ENCODE measurements at places on chromosomes 5 and 9. TPM values are rescaled to one million over a fixed set of nuclear protein-coding genes. Genes with fewer than 3 reads are reported as not detected.

DMRT3 gene
- not detected for polyA plus RNA-seq

DNA sequence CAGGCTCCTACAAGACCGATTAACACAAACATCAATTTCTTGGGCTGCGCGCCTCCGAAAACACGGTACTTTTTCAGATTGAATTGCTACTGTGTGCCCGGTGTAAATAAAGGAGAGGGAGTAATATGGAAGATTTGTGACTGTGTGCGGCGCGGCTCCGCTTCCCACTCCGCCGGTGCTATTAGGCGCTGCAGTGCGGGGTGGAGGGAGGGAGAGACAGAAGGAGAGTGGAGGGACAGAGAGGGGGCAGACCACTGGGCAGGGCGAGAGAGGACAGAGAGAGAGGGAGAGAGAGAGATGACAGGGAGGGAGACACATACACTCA, 24.7 kb upstream of the RNU6ATAC start:
- no peak for DNase-seq

SLC6A19 gene
- polyA plus RNA-seq, result 0.03 TPM

NMUR2 gene
- polyA plus RNA-seq, result 0.11 TPM

TNPO1 gene
- polyA plus RNA-seq, result 38.5 TPM

TLN1 gene
- polyA plus RNA-seq, result 28.1 TPM

- DNase-seq, result no peak
These were observed 111.5 kb upstream of the CCDC152 start for GRCh38 chr5:42645138-42645537.

- no peak for DNase-seq
These were observed 38.3 kb upstream of the FBXW11 start for GRCh38 chr5:172044631-172045314.

- DNase-seq, result no peak
These were observed 77.4 kb downstream of the WWC1 start for GRCh38 chr5:168368854-168369253.

PTGER4 gene
- polyA plus RNA-seq, result 1.2 TPM

- no peak for DNase-seq
These were observed 145.4 kb downstream of the MTX3 start for GRCh38 chr5:79845448-79846197.

GRCh38 chr9:19186232-19186631, 44.3 kb upstream of the DENND4C start:
- DNase-seq, result no peak

HK3 gene
- polyA plus RNA-seq, result not detected

DNA sequence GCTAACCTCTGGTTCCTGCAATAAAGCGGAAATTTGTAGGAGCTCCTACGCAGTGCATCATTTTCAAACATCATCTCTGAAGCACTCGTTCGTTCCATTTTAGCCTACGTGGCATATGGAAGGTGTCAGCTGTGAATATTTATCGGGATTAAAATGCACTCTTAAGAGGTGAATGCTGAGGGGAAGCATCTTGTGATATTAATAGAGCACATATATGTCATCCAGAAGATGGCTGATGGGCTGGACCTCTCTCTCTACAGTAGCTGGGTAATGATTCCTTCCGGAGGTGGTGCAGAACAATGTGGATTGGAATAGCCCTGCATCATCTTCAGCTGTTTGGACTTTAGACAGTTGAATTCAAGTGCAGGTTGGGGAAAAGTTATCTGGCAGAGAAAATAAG, 478.7 kb downstream of the DMAC1 start:
- no peak for DNase-seq

DNA sequence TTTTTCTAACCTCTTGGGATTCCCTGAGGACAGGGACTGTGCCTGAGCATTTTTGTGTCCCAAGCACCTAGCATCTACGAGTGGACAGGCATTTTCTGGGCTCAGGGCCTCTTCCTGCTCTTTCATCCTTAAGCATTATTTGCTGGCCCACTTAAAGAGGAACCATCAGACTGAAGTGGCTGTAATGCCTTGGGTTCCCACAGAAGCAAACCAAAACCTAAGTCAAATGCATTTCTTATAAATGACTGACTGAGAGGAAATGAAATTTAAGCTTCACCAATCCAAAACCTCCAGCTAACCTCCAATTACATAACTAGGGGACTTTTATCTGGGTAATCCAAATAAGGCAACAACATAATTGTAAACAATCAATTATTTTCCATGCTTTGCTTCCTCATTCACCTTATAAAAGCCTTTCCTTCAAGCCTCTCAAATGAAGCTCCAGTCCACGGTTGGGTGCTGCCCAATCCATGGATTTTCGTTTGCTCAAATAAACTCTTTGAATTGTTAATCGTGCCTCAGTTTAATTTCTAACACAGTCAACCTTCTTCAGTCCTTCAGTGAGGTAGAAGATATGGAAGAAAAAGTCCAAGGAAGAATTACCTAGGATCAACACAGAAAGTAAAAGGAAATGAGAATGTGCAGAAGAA, 25.3 kb upstream of the SLC31A2 start:
- no peak for DNase-seq

GRCh38 chr5:73706963-73707362, 81.0 kb downstream of the ARHGEF28 start:
- DNase-seq, result no peak

GRCh38 chr5:149745943-149746324, 15.8 kb downstream of the PPARGC1B start:
- DNase-seq, result no peak

DNA sequence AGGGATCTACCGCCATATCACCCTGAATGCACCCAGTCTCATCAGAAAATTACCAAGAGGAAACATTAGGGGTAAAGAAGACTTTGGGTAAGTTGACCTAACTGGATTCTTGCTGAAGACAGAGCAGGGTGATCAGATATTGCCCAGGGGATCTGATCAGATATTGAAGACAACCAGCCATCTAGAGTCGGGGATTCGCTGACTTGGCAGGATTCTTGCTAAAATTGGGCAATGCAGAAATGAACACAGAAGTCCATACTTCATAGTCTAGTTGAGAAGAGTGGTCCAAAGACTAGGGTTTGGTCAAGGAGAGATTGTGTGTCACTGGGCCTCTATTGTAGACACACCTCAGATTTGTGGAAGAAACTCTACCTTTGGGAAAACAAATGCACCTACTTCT, 107.2 kb downstream of the SV2C start:
- no peak for DNase-seq

DNA sequence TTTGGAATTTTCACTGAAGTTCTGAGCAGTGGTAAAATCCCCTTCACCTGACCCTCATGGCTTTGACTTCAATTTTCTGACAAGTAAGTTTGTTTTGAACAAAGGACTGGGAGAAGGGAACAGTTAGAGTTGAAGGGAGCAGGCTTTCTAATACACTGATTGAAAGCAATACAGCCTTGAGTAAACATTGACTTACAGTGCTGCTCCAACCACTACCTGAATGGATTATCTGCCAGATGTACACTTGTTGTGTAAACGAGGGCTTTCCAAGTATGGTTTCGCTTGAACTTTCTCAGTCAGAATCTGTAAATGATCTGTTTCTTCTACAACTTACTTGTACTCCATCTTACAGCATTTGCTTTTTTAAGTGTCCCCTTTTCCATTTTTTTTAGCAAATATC, 1414.9 kb upstream of the NUDT12 start:
- DNase-seq, result no peak

- no peak for DNase-seq
These were observed 21.3 kb downstream of the FGF1 start for GRCh38 chr5:142664636-142665035.

GRCh38 chr9:2159521-2160454, 144.6 kb downstream of the SMARCA2 start:
- no peak for DNase-seq

- no peak for DNase-seq
These were observed 1752.9 kb downstream of the MAT2B start for GRCh38 chr5:165258197-165258771.

DNA sequence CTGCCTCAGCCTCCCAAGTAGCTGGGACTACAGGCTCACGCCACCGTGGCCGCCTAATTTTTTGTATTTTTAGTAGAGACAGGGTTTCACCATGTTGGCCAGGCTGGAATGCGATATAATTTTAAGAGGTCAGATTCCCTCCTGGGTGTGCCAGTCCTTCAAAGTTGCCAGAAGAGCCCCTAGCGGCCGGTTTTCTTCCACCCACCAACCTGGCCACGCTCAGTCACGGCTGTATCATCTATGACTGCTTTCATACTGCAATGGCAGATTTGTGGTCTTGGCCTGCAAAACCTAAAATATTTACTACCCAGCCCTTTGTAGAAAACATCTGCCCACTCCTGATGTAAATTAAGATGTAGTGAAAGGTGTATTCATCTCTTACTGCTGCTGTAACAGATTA, 117.5 kb upstream of the BASP1 start:
- DNase-seq, result no peak

ESM1 gene
- not detected for polyA plus RNA-seq

DNA sequence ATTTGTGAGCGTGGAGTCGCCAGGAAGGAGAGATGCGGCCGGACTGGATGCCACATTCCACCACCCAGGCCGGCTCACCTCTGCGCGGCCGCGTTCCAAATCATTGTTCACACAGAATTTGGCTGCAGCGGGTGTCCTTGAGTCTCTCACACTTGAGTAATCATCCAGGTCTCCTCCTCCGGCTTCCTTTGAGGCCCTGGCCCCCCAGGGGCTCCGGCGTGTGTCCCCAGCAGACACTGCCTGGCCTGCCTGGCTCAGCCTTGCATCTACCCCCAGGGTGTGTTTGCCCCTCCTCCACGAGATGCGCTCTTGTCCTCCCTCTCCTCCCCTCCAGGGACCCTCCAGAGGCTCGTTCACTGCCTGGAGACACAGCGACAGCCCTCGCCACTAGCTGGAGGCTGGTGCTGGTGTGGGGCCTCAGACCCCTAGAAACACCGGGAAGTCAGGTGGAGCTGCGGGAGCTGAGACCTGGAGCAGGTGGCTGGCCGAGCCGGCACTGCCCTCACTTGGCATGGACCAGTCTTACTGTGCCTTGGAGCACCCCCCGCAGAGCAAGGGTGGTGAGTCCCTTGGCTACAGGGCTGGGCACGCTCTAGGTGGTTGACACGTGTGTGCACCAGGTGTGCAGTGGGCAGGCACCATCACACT, 7.0 kb upstream of the SLC9A3 start:
- no peak for DNase-seq

DNA sequence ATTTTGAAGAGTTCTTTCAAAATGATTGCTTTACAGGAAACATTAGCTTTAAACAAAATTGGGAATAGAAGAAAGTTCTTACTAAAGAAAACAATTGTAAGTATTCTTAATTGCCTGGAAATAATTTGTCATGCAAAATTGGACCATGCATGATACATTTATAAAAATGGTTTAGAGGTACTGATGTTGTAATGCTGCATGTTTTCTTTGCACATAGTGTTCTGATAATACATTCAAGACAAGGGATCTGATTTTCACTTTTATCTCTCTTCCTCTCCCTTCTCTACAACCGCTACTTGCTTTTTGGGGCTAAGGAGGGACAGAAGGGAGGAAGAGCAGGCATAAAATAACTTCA, 211.6 kb upstream of the MPDZ start:
- no peak for DNase-seq

GRCh38 chr9:90724112-90724511, 77.5 kb upstream of the SYK start:
- no peak for DNase-seq

DNA sequence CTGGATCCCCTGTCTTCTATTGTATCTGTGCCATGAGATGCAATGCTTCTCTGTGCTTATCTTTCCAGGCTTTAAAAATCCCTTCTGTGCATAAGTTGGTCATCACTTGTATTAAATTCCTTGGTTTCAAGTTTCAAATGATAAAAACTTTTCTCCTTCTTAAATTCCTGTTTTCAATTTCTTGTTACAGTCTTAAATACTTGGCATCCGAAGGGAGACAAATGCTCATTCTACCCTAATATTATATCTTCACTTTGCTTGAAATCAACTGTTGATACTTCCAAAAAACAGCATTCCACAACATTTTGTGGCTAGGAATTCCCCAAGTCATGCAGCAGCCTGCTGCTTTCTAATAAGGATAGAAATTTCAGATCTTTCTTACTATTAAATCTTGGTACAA, 413.2 kb upstream of the ACTBL2 start:
- DNase-seq, result no peak

GFRA3 gene
- polyA plus RNA-seq, result 3.4 TPM

DNA sequence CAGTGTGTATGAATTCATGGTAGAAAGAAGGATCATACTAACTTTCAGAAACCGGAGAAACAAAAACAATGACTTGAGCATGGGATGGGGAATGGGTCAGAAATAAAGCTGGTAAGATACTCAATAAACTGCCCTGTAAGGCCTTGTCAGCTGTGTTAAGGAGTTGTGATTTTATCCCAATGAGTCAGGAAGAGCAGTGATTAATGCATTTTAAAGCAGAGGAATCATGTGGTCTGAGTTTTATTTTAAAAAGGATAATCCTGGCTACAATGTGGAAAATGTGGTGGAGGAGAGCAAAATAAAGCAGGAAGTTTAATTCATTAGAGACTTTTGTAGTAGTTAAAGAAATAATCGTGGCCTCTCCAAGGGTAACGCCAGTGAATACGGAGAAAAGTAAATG, 28.7 kb downstream of the DHX29 start:
- DNase-seq, result no peak

DNA sequence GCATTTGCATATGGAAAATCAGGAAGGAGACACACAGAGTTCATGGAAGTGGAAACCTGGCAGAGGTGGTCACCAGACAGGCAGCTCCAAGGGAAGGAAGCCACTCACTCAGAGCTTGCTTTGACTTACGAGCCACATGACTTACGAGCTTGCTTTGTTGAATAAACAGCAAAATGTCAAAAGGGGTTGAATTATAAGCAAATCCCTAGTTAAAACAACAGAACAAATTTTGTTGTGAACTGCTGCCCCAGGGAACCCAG, 164.3 kb downstream of the SYK start:
- no peak for DNase-seq
